ENCODE measurements at places on chromosomes 7 and 10.
A peak's percentile ranks its signal among the peaks of the same experiment; 100 is the strongest.

DNA sequence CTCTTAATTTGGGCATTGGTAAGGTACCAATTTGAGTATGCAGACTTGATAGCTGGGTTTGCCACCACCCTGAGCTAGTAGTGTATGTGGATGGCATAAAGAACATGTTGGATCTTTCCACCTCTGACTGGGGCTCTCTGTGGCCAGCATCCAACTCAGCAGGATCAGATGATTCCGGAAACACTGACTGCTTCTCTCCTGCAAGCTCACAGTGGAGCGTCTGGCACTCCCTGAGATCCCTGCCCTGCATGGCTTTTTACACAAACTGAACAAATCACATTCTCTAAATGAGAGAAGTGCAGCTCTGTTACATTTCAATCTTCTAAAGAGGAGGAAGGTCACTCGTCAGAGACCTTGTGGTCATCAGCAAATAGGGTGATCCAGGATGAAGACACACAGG lies 1057.5 kb downstream of the NRG3 start:
- DNase-seq, result no peak

GRCh38 chr7:94907811-94908322 lies 473 bp downstream of the PPP1R9A start:
- no peak for DNase-seq

- no peak for DNase-seq
These were observed 33.2 kb downstream of the WBP1L start for GRCh38 chr10:102776779-102777456.

DNA sequence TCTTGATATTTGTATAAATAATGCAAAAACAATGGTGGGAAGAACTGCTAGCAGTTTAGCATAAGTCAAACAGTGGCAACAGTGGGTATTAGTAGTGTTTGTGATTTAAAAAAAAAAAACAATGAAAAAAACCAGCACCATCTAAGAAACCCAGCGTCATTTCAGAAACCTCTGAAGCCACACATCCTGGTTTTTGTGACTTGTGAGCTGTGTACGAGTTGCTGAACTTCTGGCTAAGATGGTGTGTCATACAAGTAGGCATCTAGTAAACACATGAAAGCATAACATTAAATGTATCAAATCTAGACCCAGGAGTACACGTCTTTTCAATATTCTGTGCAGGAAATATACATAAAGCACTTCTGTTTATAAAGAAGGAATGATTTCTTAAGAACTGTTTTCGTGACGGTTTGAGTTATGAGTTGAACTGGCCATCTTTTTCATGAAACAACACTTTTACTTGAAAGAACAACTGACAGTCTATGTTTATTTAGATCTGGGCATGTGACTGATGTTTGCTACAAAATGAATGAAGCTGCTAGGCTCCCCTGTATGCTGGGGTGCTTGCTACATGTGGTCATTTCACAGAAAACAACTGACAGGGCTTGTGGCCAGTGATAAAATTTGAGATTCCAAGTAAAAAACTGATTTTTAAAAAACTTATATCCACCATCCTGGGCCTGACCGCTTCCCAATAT lies 143.5 kb downstream of the PIP4K2A start:
- no peak for DNase-seq

DNA sequence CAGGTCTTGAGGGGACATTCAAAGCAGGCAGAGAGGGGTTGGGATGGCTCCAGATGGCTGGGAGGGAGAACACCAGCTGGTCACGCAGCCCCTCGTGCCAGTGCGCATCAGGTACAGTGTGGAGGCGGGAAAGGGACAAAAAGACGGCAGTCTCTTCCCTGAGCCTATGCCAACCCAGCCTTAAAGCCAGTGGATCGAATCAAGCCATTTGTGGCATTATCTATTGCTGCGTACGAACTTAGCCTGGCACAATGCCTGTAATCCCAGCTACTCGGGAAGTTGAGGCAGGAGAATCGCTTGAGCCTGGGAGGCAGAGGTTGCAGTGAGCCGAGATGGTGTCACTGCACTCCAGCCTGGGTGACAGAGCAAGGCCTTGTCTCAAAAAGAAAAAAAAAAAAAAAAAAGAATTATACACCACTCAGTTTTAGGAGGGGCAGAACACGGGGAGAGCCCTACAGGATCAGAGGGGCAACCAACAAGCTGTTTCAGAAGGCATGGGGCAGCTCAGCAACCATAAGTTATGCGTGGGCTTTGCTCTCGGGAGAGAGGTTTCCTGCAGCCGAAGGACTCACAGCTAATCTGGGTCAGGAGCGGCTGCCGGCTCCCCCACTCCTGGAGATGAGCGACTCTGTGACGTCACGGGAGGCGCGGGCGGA lies 356 bp upstream of the NDUFB2 start:
- peak; percentile 90 for DNase-seq

DNA sequence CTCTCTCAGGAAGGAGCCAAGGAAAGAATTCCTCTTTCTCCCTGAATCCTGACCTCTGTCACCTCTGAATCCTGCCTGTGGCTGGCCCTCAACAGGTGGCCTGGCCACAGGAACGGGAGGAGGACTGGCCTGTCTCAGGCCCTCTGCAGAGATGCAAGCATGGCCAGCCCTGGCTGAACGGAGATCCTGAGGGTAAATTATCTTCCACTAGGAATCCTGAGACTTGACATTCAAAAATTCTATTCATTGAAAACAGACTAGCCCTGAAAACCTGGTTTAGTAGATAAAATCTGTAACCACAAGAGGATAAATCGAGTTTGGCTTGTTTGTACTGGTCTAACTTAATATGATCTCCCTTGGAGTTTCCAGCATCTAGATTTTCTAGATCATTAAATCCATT lies 579.3 kb downstream of the LRMDA start:
- DNase-seq, result no peak

DNA sequence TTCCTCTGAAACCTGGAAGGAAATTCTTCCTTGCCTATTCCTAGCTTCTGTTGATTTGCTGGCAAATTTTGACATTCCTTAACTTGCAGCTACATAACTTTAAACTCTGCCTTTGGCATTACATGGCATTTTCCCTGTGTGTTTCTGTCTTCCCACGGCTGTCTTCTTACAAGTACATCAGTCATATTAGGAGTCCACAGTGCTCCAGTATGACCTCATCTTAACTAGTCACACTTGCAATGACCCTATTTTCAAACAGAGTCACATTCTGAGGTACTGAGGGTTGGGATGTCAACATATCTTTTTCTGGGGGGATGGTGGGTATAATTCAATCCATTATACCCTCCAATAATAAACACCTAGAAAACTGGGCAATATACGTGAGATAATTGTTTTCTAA lies 37.4 kb upstream of the EPHB6 start:
- DNase-seq, result no peak

GRCh38 chr7:74452748-74453321 lies 871 bp upstream of the GTF2IRD1 start:
- no peak for DNase-seq

GRCh38 chr10:42836771-42837468 lies 54.3 kb downstream of the BMS1 start:
- no peak for DNase-seq

DNA sequence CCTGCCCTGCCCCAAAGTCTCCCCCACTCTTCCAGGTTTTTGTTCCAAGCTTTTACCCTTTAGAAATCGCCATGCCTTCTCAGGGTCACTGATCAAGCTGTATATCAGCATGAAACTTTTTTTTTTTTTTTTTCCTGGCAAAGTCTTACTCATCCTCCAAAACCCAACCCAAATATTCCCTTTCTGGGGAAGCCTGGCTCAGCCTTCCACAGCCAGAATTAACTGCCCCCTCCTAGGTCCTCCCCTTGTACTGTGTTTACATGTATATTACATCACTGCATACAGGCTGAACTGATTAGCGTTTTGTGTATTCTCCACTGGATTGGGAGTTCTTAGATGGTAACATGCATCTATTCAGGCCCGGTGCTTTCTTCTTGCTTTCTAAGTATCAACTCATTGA lies 4.6 kb upstream of the NOBOX start:
- no peak for DNase-seq

DNA sequence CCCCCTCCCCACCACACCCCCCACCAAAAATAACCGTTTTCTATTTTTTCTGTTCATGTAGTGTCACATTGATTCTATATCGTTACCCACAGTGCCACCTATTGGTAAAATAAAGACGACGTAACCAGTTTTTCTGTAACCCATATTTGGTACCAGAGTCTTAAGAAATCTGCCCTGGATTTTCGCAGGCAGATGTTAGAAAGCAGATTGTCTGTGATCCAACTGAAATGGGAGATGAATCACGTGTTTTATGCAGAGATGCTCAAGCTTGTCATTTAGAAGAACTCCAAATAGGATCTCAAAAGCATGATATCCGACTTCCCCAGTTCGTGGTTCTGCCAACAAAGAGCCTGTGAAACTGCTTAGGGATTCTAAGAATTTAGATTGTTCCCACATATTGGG lies 261.1 kb upstream of the CSTF2T start:
- peak; percentile 5 for DNase-seq

GRCh38 chr7:1027242-1028043 lies 16.9 kb upstream of the GPR146 start:
- DNase-seq, result peak; percentile 11

DNA sequence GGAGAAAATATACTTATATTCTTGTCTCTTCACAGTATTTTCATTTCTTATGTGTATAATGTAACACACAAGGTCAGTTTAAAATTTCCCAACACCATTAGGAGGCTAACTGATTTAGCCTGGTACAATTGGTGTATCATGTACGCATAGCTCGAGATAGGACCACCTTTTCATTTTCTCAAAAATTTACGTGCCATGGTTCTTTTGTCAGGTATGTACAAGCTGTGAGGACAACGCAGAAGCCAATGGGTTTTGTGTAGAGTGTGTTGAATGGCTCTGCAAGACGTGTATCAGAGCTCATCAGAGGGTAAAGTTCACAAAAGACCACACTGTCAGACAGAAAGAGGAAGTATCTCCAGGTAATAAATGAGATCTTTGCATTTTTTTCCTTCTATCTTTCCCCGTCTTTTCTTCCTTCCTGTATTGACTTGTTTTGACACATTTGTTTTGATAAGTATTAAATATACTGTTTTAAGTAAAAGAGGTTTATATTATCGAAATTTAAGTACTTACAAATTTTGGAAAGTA lies 55.0 kb downstream of the TRIM24 start:
- no peak for DNase-seq

GRCh38 chr10:24993237-24993958 lies 22.6 kb downstream of the ENKUR start:
- DNase-seq, result no peak

DNA sequence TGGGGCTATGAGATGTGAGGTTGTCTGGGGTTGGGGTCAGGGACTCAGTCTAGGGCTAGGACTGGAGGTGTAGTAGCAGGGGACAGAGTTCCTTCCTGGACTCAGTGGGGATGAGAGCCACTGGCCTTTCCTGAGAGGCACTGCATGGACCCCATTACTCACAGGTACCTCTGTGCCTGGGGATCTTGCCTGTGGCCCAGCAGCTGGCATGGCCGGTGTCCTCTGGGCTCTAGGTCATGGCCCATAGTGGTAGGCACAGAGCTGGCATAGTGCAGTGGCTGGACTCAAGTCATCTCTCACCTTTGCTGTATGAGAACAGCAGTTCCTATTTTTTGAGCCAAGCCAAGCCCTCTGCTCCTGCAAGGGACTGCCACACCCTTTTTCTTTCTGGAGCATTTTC lies 51.9 kb downstream of the NEURL1 start:
- no peak for DNase-seq
